ENCODE measurements at places on chromosomes 5 and 9.

- DNase-seq: no peak
Observed at GRCh38 chr5:15983392-15983791, 196.2 kb downstream of the MARCHF11 start.

- no peak for DNase-seq
Observed at GRCh38 chr9:95689669-95690068, 172.9 kb upstream of the PTCH1 start.

- no peak for DNase-seq
Observed at GRCh38 chr9:76218117-76218885, 175.9 kb downstream of the RFK start.

- no peak for DNase-seq
Observed at GRCh38 chr9:81082221-81082620, 607.1 kb downstream of the TLE1 start.

- no peak for DNase-seq
Observed at GRCh38 chr5:148471379-148471778, 87.6 kb downstream of the FBXO38 start.

DNA sequence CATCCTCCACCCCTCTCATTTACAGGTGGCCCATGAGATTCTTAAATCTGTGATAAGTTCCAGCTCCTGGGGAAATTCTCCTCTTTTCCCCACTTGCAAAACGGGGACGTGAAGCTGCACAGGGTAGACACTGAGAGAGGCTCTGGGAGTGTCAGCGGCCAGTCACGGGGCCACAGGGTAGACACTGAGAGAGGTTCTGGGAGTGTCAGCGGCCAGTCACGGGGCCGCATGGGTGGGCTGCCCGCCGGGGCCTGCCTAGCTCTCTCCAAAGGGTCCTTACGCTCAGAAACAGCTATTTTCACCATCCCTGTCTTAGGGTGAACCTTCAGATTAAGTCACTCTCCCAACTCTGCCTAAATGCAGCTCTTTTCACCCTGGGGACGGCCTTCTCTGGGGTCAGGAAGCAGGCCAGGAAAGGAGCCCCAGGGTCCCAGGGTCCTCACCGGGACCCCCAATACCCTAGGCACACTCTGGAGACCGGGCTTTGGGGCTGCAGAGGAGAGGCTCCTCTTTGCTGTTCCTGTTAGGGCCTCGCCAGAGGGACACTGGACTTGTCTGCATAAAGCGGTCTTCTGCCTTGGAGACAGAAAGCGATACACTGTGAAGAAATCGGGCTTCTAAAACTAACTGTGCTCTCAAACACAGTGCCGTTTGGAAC lies 1.5 kb downstream of the FAM78A start:
- no peak for DNase-seq

DNA sequence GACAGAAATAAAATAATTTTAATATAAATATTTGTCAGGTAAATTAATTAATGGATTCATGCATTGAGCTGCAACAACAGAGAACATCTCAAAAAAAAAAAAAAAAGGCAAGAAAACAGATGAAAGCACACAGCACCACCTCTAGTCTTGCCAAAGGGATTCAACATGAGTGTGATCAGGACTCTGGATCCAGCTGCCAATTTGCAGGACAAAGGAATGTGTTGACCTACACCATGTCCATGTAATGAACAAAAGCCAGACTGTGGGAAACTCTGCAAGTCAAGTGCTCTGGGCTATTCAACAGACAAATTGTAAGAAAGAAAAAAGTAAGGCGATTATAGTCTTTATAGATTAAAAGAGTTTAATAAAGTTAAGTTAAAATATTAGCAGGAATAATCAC lies 769.3 kb downstream of the TLR4 start:
- DNase-seq: no peak

DNA sequence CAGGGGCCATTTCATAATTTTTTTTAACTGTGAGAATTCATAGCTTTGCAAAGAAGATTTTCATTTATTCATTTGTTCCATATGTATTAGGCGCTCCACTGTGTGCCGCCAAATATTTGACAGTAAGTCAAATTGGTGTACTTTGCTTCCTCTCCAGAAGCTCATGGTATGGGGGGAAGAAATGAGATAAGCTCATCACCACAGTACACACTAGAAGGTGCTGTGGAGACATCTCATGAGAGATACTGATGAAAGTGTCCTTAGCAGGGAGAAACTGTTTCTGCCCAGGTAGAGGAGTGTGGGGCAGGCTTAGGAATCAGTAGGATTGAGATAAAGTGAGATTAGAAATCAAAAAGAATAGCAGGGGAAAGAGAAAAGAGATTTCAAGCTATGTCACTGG lies 136.2 kb downstream of the CDH6 start:
- DNase-seq: no peak

- no peak for DNase-seq
Observed at GRCh38 chr5:133244242-133244641, 192.4 kb downstream of the HSPA4 start.

- DNase-seq: no peak
Observed at GRCh38 chr5:116799401-116799800, 224.8 kb upstream of the SEMA6A start.

DNA sequence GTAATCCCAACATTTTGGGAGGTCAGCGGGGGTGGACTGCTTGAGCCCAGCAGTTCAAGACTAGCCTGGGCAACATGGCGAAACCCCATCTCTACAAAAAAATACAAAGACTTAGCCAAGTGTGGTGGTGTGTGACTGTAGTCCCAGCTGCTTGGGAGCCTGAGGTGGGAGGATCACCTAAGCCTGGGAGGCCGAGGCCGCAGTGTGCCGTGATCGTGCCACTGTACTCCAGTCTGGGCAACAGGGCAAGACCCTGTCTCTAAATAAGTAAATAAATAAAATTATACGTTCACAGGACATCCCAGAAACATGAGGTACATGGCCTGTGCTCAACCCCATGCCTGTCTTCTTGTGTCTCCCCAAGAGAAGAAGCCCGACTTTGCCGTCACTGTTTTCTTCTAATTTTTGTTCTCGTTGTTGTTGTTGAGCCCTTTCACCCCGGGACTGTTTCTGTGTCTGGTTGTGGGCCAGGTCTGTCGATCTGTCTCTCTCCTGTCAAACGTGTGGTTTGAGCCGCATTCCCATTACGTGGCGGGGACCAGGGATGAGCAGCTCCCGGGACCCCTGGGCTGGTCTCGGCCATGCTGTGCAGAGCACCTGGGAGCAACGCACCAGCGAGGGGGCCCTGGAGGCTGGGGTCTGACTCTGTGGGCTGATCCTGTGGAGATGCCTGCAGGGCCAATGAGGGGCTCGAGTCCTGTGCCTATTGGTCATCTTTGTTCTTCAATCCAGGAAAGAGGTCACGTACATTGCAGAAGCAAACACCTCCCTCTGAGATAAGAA lies 32.2 kb downstream of the NACC2 start:
- no peak for DNase-seq

DNA sequence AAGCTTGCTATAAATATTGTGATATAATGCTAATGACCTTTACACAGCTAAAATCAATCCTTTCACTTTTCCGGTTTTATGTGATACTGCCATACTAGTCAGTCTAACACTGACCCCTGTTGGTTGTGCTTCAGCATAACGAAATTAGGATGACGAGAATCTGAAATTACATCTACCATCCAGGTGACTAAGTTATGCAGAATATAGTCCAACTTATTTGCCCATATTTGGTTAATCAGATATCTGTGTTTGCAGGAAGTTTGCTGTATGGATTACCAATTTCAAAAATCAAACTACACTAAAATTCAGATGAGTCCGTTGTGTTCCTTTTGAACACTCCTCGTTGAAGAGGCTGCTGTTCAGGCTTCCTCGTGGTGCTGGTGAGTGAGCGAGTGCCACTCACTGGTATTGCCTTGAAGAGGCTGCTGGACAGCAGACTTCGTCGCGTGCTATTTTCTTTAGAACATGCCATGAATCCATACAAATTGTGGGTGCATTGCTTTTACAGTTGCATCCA lies 32.5 kb downstream of the TENT4A start:
- DNase-seq: no peak

- DNase-seq: no peak
Observed at GRCh38 chr5:171405615-171406014, 13.8 kb upstream of the FGF18 start.

GRCh38 chr5:176798949-176799348 lies 11.4 kb upstream of the UNC5A start:
- no peak for DNase-seq

- DNase-seq: no peak
Observed at GRCh38 chr9:88777498-88778312, 213.6 kb upstream of the S1PR3 start.

- peak; percentile 44 for DNase-seq
Observed at GRCh38 chr9:129584136-129584535, 36.8 kb downstream of the C9orf50 start.

DNA sequence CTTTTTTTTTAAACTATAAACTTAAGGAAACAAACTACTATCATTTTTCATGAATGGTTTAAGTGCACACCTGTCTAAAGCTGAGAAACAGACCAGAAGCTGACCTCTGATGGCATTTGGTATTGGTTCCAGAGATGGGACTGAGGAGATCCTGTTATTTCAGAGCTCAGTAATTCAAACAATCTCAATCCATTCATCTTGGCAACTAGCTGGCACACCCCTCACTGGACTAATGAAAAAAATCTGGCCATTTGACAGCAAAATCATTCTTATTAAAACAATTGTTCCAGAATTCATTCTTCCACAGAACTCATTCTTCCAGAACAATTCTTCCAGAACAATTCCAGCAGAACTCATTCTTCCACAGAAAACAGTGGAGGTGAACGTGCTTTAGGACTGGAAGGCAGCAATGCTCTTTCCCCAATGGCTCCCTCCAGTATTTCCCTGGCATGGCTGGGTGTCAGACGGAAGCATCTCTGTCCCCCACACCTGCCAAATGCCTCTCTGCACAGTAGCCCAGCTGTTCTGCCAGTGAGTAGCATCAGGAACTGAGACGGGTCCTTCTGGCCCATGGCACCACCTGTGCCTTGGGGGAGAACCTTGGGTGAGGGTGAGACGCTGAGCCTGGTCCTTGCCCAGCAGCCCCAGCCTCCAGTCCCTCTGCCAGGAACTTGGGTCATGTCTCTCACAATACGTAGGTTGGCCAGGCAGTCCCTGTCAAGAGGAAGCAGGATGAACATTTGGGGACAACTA lies 87.5 kb upstream of the EQTN start:
- no peak for DNase-seq

DNA sequence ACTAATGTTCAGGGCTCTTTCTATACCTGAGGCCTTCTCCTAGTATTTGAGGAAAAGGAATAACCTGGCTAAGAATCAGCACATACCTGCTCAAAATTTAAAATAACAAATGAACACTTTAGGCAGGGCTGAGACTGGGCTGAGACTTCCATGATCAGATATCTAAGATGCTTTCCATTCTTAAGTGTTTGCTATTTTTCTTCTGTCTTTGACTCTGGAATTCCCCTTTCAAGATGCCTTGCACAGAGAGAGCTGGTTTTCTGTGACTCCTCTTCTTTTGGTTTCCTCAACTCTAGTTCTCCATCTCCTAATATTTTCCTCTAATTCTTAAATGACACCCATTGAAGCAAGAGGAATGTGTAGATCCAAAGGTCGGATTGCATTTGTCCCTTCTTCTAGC lies 61.1 kb downstream of the DPYSL3 start:
- no peak for DNase-seq

DNA sequence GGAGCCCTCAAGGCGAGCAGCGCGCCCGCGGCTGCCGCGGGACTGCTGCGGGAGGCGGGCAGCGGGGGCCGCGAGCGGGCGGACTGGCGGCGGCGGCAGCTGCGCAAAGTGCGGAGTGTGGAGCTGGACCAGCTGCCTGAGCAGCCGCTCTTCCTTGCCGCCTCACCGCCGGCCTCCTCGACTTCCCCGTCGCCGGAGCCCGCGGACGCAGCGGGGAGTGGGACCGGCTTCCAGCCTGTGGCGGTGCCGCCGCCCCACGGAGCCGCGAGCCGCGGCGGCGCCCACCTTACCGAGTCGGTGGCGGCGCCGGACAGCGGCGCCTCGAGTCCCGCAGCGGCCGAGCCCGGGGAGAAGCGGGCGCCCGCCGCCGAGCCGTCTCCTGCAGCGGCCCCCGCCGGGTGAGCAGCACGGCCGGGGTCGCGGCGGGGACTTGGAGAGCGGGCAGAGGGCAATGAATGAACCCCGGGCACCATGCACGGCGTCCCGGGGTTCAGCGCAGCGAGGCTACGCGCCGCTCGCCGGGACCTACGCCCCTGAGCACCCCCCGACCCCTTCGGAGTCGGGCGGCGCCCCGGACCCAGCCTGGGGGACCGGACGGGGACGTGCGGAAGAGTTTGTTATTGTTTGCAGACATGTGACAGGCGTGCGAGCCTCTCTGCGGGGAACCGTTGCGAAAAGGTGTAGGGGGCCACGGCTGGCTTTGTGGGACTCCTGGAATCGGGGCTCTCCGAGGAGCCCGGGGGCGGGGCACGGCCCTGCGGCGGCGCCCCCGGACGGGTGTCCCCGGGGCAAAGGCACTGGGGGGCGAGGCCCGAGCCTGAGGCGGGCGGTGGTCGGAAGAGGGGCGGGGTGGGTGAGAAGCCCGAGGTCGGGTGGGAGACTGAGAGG lies 553 bp downstream of the MAP3K1 start:
- no peak for DNase-seq

GRCh38 chr5:160083501-160083900 lies 35.7 kb downstream of the PWWP2A start:
- DNase-seq: no peak

DNA sequence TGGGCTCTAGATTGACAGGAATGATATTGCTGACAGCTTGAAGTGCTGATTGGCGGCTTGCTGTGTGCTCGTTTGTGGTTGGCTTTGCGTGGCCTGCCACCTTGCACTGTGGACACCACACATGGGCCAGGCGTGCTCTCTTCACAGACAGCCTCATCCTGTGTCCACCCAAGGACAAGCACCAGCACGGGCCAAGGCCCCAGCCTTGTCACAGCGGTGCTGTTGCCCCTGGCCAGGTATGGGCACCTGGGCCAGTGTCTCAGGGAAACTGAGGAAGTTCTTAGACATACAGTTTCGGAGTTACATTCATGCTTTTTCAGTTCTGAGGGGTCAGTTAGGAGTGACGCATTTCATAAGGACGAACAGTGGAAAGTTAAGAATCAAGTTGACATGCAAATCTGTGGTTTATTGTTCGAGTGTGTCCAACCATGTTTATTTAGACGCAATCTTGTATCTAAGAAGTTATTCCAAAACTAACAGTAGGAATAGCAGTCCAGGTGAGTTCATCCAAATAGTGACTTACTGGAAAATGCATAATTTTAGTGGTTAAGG lies 125.9 kb downstream of the EHMT1 start:
- no peak for DNase-seq

DNA sequence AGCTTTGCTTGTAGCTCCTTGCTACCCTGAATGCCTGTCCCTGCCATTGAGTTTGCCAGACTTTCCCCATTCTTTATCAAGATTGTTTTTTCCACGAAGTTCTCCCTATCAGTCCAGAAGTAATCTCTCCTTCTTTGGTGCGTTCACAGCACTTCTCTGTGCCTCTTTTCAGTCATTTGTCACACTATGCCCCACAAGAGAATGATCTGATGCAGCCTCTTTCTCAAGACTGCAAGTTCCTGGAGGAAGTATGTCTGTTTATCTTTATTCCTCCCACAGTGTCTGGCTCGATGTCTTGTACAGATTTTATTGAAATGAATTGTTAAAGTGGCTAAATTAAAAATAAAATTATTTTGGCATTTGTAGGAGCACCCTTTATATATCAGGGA lies 99.3 kb downstream of the CCDC192 start:
- no peak for DNase-seq
